ENCODE measurements at places on chromosomes 16 and 17.

DNA sequence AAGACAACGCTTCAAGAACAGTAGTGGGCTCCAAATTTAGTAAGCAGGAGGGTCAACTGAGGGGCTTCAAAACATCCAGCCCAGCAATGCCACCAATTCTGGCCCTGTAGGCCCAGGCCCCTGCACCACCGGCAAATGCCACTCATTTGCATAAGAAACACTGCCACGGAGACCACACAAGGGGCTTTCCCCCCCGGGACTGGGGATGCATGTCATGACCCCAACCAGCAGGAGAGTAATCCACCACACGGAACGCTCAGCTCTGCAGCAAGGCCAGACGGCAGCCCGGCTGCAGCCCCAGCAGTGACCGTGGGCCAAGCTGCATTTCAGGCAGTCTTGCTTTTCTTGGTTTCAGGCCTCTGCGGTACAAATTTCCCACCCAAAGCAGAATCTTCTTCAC lies 14.1 kb downstream of the TMEM11 start:
- no peak for DNase-seq

DNA sequence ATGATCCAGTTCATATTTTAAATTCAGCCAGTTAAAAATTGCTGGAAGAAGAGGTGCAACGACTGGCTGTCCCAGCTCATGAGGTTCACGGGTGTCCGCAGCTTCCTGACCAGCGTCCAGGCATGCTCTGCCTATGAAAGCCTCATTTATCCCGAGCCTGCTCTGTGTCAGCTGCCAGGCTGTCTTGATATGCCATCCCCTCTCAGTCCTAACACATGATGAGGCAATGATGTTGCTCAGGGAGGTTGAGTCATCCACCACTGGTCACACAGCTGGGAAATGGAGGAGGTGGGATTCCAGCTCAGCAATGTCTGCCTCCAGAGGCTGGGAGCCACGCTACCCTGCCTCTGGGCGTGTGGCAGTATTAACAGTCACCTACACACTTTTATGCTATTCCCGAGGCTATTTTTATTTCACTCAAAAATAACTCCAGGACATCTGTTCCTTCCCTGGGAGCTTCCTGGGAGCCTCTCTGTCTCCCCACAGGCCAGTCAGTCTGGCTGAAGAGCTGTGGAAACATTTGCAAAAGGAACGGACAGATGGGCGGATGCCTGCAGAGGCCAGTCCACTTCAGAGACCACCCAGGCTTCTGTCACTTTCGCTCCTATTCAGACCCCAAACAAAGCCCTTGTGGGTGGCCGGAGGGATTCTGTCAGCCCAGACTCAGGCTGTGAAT lies 22.5 kb downstream of the RAB11FIP4 start:
- peak; percentile 64 for DNase-seq

- no peak for DNase-seq
Measured at GRCh38 chr17:19440421-19440820, 29.4 kb downstream of the RNF112 start.

- no peak for DNase-seq
Measured at GRCh38 chr17:10337136-10337535, 35.7 kb downstream of the MYH13 start.

GRCh38 chr16:9047689-9048301 lies 43.6 kb upstream of the HAPSTR1 start:
- DNase-seq = peak; percentile 98

- DNase-seq = peak; percentile 84
Measured at GRCh38 chr17:77836557-77837041, 121.9 kb upstream of the TNRC6C start.

DNA sequence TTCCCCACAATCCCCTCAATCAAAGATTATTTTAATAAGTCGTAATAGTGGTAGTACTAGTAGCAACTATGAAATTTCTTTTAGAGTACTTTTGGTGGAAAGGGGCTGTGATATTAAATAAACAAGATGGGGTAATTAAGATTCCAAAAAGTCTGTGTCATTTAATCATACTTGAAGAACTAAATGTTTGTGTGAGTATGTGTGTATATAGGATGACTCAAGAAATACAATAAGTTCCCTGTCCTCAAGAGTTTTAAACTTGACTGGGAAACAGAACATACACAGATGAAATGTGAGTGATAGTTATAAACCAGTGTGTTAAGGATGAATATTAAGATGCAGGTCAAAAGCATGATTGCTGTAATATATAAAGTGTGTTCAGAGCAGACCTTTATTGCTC lies 2.3 kb downstream of the ALDH3A2 start:
- peak; percentile 42 for DNase-seq

GRCh38 chr17:13634021-13634420 lies 32.3 kb upstream of the HS3ST3A1 start:
- DNase-seq = no peak

- no peak for DNase-seq
Measured at GRCh38 chr17:62681061-62681938, 53.8 kb downstream of the MRC2 start.

- DNase-seq = no peak
Measured at GRCh38 chr17:29140631-29141513, 39.3 kb downstream of the MYO18A start.

- DNase-seq = peak; percentile 81
Measured at GRCh38 chr17:35242805-35243560, at the start of gene SLFN5. Gene SLFN5 (plus strand): TSS chr17:35243072. CDS start chr17:35258691, 15,619 bp downstream.

DNA sequence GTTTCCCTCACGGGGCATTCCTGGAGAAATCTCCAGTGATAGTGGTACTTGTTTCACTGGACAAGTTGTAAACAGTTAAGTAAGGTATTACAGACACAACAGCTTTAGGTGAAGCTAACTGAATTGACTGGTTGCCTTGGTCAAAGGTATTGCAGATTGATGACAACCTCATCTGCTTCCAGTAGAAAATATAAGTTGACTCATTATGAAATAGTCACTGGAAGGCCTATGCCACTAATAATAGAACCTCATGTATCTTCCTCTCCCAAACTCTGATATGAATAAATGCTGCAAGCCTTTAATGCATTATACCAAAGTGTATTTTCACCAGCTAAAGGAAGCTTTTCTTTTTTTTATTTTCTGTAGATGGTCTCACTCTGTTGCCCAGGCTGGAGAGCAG lies 44.8 kb downstream of the GLG1 start:
- DNase-seq = no peak

- no peak for DNase-seq
Measured at GRCh38 chr16:67190448-67191399, 788 bp upstream of the EXOC3L1 start.

- no peak for DNase-seq
Measured at GRCh38 chr17:76056882-76057281, 15.4 kb downstream of the SRP68 start.

GRCh38 chr17:67016039-67016762 lies 28.2 kb upstream of the CACNG1 start:
- DNase-seq = no peak

DNA sequence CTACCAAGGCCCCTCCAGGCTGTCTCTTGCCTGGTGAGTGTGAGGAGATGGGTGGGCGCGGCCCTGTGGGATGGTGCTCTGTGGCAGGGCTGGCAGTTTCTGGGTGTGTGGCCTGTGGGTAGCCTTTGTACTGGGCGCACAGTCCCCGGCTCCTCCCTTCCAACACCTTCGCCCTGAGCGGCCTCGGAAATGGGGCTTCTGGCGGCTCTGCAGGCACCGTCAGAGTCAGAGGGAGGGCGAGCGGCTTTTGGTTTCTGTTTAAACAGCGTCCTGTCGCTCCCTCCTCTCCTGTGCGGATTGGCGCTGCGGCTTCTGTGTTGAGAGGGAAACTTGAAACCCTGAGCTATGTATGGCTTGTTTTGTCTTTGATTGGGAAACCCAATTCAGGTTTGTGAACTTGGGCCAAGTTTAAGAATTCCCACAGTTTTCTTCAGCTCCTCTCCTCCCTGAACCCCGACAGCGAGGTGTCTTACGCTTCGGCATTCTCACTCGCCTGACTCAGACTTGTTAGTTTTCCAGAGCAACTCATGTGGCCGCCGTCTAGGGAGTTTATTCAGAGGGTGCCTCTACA lies 8.3 kb upstream of the ZNF750 start:
- peak; percentile 70 for DNase-seq

- no peak for DNase-seq
Measured at GRCh38 chr16:88522276-88522949, 47.8 kb upstream of the ZC3H18 start.

DNA sequence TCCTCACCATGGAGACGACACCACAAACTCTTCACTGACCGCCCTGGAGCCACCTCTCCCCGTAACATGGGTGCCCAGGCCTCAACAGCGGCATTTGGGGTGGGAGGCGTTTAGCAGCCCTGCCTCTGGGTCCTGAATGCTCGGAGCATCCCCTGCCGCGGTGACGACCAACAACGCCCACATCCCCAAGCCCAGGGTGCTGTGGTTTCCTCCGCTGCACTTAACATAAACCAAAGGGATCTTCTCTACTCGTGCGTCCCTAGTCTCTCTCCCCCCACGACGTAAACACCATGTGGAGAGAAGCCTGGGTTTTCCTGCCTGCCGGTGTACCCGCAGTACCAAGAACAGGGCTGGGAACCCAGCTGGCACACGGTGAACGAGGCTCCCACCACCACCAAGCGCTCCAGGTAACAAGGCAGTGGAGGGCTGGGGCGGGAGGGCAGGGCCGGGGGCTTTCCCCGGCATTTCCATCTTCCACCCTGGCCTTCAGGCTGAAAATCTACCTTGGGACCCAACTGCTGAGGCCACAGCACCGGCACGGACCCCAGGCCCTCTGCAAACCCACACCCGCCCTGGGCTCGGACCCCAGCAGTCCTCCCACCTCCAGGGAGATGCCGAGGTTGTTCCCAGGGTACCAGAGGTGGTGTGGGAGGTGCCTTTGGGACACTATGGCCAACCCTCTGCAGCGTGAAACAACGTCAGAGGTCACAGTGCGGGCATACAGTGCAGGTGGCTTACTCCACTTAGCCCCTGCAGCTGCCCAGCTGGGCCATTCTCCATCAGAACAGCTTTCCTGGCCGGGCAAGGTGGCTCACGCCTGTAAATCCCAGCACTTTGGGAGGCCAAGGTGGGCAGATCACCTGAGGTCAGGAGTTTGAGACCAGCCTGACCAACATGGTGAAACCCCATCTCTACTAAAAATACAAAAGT lies 54.3 kb downstream of the TIMM22 start:
- DNase-seq = no peak

- no peak for DNase-seq
Measured at GRCh38 chr16:74729783-74730683, 29.4 kb upstream of the MLKL start.

- no peak for DNase-seq
Measured at GRCh38 chr16:17448640-17449638, 21.8 kb downstream of the XYLT1 start.

DNA sequence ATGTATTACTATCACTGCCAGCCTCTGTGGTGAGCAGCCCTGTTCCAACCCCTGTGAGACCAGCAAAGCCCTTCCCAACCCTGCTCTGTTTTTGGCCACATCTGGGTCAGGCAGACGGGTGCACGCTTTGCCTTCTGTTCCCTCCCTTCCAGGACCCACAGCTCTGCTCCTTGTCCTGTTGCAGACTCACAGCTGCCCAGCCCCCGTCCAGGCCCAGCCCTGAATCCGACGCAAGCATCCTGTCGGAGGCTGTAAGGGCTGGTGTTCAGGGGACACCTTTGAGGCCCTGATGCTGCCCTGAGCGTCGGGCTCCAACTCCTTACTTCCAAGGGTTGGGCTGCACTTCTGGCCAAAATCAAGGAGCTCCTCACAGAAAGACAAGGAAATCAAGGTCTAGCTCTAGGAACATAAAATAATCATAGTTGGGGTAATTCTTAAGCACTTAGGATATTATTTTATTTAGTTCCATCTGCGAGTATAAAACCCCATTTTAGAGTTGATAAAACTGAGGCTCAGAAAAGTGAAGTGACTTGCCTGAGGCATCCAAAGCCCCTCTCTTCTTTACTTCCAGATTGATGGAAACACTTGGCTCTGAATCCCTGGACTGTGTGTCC lies 14.3 kb upstream of the SRCIN1 start:
- no peak for DNase-seq

GRCh38 chr17:1546292-1546922 lies 16.2 kb downstream of the PITPNA start:
- DNase-seq = no peak

DNA sequence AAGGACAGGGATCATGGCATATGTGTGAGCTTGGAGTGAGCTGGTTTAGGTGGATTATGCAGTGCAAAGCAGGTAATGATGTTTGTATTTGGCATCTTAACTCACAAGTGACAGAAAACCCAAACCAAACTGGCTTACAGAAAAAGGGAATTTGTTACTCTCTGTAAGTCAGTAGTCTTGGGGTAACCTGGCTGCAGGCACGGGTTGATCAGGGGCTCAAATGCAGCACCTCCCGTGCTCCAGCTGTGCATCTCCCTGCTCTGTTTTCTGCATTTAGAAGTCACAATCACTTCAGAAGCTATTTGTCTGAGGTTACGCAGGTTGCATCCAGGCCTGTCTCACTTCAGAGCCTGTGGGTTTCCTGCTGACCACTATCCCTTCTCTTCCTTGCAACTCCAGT lies 354.3 kb downstream of the CPPED1 start:
- no peak for DNase-seq

GRCh38 chr17:39209317-39210092 lies 9.4 kb downstream of the RPL19 start:
- peak; percentile 59 for DNase-seq

GRCh38 chr16:54237-54581 lies 581 bp downstream of the SNRNP25 start:
- DNase-seq = no peak

GRCh38 chr17:59107306-59107670 lies 608 bp upstream of the TRIM37 start:
- no peak for DNase-seq

- DNase-seq = no peak
Measured at GRCh38 chr17:83024218-83024971, 55.0 kb upstream of the METRNL start.

GRCh38 chr17:61063528-61063927 lies 336.1 kb upstream of the TBX2 start:
- no peak for DNase-seq

Data from astrocyte (in vitro differentiated cells and primary cell).